ENCODE measurements at places on chromosomes 13 and 19. TPM values are rescaled to one million over a fixed set of nuclear protein-coding genes. Genes with fewer than 3 reads are reported as not detected.

GRCh38 chr13:34822650-34823049 is 119.4 kb upstream of the NBEA start:
- DNase-seq: no peak

Gene FAAP24
- 6.4 TPM for total RNA-seq

DNA sequence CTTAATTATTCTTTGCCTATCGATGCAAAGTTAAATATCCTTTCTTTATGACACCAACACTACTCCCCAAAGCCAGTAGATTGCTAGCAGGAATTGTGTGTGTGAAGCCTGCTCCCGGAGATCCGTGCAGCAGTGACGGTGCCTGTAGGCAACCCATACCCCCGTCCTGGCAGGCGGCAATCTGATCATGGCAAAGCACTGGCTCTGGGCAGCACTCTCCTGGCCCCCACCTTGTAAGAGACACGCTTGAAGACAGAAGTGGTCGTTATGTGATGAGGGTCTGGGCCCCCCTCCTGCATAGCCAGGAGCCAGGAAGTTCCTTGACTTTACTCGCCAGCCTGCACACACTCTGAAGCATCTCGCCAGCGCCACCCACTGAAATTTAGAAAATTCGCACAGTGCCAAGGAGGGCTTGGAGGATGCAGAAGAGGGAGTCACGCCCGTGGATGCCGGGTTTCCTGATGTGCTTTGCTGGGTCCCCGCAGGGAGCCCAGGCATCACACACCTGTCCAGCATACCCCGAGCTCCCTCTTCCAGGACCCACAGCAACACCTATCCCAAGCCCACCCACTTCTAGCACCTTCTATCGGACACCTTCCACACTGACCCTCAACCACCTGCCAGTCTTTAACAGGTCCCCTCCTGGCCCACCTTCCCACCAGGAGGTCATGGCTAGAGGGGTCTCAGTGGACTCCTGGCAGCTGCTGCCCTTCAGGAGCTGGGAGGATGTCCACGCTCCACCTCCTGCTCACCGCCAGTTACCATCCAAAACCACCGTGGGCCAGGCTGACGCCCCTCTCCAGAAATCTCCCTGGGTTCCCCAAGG is 54.5 kb downstream of the CEBPG start:
- no peak for DNase-seq

Gene MVB12A
- 59.8 TPM for total RNA-seq

GRCh38 chr13:33953203-33953602 is 135.3 kb downstream of the RFC3 start:
- no peak for DNase-seq

All from SK-MEL-5 (cell line).